ENCODE measurements at places on chromosomes 3 and 15.

- DNase-seq = no peak
These were observed 23.5 kb downstream of the ANP32A start for GRCh38 chr15:68797191-68797590.

- peak; percentile 36 for DNase-seq
These were observed 26.4 kb downstream of the STOML1 start for GRCh38 chr15:73965758-73966113.

DNA sequence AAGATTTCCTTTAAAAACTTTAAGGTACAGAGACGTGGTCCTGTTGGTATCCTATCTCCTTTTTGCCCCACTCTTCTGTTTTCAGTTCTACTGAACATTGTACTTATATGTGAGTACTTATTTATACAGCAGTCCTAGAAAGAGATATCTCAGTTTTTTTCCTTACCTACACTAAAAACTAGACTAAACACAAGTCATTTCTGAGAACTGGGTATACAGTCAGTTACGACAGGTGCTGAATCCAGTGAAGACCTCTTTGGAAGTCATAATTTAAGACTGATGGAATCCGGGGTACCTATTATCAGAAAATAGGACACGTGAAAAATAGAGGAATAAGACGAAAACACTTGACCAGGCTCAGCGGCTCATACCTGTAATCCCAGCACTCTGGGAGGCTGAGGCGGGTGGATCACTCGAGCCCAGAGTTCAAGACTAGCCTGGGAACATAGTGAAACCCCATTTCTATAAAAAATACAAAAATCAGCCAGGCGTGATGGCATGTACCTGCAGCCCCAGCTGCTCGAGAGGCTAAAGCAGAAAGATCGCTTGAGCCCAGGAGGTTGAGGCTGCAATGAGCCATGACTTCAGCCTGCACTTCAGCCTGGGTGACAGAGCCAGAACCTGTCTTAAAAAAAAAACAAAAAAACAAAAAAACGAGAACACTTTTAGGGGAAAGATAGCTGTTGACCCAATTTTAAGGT, 76.3 kb downstream of the KLHL25 start:
- DNase-seq = no peak

DNA sequence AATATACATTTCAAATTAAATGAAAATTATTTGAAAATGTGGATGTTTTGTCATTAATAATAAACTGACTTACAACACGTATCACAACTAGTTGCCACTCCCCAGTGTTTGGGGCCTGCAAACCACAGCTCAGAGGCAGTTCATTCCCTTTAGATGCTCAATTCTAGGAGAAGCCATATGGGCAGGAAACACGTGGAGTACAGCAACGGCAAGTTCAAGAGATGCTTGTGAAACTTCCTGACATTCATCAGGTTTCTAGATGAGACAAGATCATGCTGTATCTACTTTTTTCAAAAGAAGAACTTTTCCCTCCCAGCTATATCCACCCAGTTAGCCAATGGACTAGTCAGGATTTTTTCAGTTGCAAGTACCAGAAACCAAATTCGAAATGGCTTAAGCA, 17.6 kb upstream of the PLA2G4D start:
- no peak for DNase-seq

DNA sequence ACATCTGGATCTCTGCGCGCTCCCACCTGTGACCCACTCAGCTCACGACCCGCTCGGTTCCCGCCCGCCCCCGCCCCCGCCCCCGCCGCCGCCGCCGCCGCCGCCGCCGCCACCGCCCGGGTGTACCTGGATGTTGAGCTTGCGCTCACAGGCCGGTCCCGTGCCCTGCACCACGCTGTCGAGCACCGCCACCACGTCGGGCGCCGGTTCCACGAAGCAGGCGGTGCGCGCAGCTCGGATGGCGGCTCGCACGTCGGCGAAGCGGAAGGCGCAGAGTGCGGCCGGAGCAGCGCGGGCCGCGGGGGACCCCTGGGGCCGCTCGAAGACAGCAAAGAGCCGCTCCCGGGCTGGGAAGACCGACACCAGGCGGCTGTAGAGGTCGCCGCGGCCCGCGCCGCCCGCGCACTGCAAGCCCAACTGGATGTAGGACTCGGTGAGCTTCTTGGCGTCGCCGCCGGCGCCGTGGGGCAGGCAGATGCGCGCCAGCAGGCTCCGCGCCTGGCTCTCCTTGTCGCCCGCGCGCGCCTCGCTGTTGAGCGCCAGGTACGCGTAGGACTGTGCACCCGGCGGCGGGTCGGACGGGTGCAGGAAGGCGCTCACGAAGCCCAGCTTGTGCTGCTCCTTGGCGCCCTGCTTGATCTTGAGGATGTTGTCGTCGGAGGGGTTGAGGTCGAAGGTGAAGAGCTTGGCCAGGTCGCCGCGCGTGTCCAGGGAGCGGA, 1.1 kb downstream of the PLXND1 start:
- DNase-seq = peak; percentile 60

DNA sequence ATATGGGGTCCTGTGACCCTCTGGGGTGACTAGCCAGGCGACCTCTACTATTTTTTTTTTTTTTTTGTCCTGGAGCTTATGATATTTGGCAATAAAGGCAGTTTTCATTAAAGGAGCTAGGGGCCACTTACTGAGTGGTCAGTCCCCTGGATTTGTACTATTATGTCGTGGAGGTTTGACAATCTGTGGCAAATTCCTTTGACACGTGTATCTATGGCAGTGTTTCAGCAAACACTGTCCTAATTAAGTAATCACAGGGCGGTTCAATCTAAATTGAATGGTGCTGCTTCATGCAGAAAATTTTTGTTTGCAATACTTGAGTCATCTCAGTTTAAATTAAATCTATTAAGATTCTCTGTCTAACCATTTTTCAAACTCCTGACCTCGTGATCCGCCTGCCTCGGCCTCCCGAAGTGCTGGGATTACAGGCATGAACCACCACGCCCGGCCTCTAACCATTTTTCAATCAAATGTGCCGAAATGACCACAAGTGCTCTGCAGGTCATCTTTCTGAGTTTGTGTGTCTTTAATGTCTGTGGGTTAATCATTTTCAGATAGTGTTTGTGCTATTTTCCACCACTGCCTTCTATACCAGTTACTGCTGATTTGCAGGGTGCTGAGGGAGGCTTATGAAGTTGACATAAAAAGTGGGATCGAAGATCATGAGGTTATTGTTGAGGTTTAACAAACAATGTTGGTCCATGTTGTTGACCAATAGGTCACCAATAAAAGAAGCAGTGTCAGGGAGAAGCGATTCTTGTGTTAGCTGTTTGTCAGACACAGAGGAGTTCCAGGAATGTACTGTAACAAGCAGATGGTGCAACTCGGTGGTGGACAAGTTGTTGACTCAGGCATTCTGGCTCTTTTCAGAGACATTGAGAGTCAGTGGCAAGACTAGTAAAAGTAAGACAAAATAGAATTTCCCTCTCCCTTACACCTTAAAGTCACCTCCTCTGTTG, 18.6 kb upstream of the SLC2A2 start:
- DNase-seq = no peak

DNA sequence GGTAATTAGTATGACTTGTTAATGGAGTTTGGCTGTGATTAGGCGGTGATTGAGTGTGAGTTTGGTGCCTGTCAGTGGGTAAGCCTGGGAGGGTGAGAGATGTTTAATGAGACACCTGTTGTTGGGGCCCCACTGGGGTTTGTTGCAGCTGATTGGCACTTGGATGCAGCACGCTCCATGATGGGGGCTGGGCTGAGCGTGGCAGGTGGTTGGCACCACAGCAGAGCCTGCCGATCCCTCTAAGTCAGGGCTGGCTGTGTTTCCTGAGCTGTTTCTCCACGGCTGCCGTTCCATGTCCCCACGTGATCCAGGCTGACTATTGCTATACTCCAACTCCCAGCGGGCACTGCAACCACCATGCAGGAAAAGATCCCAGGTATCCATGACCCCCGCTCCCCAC, 93.5 kb upstream of the ARRDC4 start:
- DNase-seq = peak; percentile 81

DNA sequence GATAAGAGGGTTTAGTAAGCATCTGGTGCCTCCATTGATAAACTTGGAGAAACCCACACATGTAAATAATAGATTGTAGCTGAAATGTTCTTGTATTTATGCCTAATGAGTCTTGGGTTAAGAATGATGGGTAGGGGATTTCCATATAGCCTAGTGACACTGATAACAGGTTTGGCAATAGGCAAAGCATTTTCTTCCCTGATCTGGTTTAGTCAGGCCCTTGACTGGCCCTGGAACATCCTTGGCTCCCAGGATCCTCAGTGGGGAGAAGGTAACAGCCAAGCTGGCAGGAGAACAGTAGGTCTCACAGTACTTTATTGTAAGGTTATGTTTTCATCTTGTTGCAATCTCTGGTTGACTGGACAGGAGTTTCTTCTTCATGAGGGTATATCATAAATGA, 228.4 kb downstream of the DIPK2A start:
- DNase-seq = no peak

Measured in tongue (tissue), 3 donors.